ENCODE measurements at places on chromosomes 6 and 20.

- DNase-seq, result no peak
Measured at GRCh38 chr6:168602576-168602975, 161.6 kb downstream of the SMOC2 start.

DNA sequence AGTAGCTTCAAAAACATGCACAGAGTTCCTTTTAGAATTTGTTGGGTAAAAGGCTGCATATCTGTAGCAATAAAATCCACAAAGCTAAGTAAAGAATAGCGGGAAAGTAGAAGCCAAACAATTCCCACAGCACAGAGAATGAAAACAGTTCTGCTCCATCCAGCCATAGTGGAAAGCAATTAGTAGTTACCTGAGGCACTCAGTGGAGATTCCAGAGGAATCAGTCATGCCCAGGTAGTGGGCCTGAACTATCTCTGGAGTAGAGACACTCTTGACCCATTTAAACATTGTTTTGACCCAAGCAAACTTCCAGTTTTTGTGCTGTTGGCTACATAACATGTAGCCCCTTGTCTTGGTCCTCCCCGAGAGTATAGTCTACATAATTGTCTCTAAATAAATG is 559.5 kb upstream of the PTCHD4 start:
- peak; percentile 50 for DNase-seq

GRCh38 chr6:75603106-75603420 is 1.4 kb downstream of the SENP6 start:
- DNase-seq, result no peak

- no peak for DNase-seq
Measured at GRCh38 chr6:129875610-129876520, 14.8 kb upstream of the TMEM244 start.

GRCh38 chr6:89997456-89998445 is 103.5 kb downstream of the GJA10 start:
- DNase-seq, result no peak
